ENCODE measurements at places on chromosomes 5 and 9. TPM values are rescaled to one million over a fixed set of nuclear protein-coding genes. Genes with fewer than 3 reads are reported as not detected.

The ARRDC3 gene
- total RNA-seq, result 20.1 TPM

The RNF224 gene
- total RNA-seq, result not detected

The PGM5 gene
- total RNA-seq, result 191 TPM

The LCN2 gene
- total RNA-seq, result 2.0 TPM

The BRINP1 gene
- total RNA-seq, result 1.7 TPM

The SEMA6A gene
- 4.5 TPM for total RNA-seq

The PKN3 gene
- total RNA-seq, result 6.2 TPM

The SLC6A7 gene
- not detected for total RNA-seq

The DOK3 gene
- total RNA-seq, result 4.7 TPM

The HEMGN gene
- 0.48 TPM for total RNA-seq

The MTMR12 gene
- 27.2 TPM for total RNA-seq

The CDO1 gene
- 3.6 TPM for total RNA-seq

The TMEM232 gene
- 1.7 TPM for total RNA-seq

The NDST1 gene
- 67.6 TPM for total RNA-seq

The FRMD3 gene
- 123 TPM for total RNA-seq

DNA sequence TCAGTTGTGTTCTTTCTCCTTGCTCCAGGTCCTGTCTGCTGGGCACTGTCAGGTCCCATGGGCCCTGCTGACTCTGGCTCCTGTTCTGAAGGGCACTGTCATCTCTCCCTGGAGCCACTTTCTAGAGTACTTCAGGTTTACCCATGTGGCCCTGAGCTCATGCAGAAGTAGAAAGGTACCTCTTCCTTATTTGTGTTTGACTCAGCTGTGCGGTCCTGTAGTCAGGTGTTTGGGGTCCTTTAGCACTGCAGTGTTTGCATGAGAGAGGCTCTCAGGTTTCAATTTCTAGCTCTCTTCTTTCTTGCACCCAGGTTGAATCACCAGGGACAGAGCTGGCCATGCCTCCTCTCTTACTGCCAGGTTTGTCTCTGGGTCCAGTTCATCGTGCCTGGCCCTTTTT, 71.5 kb downstream of the HSPA4 start:
- no peak for DNase-seq

- DNase-seq, result no peak
Measured at GRCh38 chr9:127634021-127634420, 21.9 kb downstream of the STXBP1 start.

GRCh38 chr9:120917929-120918762, 8.4 kb downstream of the TRAF1 start:
- no peak for DNase-seq

- no peak for DNase-seq
Measured at GRCh38 chr5:100634937-100635534, 99.9 kb downstream of the FAM174A start.

DNA sequence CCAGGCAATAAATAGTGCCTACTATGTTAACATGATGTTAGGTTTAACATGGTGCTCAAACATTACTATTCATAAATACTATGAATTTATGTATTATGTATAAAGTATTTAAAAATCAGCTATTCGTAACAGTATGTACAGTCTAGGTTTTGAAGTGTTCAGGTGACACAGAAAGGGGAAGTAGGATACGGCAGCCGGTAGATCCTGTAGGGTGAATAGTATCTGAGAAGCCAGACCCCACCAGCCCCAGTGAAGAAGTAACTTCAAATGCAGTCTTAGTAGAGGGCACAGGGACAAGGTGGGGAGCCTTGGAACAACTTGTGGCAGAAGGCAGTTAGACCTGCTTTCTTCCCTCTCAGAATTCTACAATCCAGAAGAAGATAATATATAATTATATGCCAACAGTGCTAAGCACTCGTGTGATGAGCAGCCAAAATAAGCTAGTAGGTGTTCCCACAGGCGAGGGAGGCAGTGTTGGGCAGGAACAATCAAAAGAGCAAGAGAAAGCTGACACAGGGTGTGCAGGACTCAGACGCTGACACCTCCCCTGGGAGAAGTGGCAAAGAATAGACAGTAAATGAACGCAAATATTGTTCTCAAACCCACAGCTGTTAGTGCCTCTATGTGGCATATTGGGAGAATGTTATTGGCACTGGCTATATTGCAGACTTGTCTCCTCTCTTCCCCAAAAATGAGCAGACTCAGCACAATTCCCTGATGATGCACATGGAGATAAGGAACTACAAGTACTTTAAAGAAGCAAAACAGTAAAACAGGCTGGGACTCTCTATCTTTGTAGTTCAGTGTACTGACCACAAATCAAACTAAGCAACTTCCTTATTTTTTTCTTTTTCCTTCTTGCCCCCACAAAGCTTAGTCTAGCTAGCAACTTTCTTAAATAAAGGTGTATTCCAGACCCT, 4.6 kb downstream of the ZNF367 start:
- DNase-seq, result no peak

GRCh38 chr5:86626149-86626548, 8.4 kb downstream of the COX7C start:
- no peak for DNase-seq

GRCh38 chr5:116130471-116130870, 45.6 kb downstream of the COMMD10 start:
- DNase-seq, result no peak

- DNase-seq, result no peak
Measured at GRCh38 chr5:138282920-138283742, 8.7 kb upstream of the GFRA3 start.

- no peak for DNase-seq
Measured at GRCh38 chr9:129998491-129999140, 44.4 kb downstream of the FNBP1 start.

- no peak for DNase-seq
Measured at GRCh38 chr5:42596817-42597216, 159.8 kb upstream of the CCDC152 start.

- peak; percentile 62 for DNase-seq
Measured at GRCh38 chr9:135605238-135605781, 34.0 kb downstream of the GLT6D1 start.

GRCh38 chr5:61472172-61472958, 140.3 kb downstream of the ZSWIM6 start:
- no peak for DNase-seq

GRCh38 chr9:70136632-70137031, 93.0 kb downstream of the MAMDC2 start:
- no peak for DNase-seq

- DNase-seq, result no peak
Measured at GRCh38 chr9:6198251-6198650, 17.4 kb upstream of the IL33 start.

- DNase-seq, result no peak
Measured at GRCh38 chr5:39466846-39467245, 42.1 kb upstream of the DAB2 start.

DNA sequence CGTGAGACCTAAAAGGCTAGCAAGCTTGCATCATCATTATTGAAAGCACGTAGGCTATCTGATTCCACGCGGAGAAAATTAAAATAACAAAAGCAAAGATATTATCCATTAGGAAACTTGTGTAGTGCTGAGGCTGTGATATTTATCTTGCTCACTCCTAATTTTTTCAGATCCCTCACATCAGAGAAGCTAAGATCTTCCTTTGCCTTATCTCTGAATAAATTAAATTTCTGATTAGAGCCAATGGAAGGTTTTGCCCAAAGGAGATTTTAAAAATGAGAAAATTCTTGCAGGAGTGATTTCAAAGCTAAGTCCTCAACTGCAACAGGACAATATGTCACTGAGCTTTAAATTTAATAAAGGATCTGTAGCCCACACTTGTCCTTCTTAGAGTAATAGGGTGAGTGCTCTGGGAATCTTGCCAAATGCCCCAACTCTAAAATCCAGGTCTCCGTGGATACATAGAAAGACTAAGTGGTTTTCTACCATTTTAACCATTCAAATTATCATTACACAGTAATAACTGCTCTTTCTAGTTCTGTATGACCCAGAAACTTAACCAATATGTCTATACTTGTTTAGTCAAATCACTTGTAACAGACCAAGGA, 295.0 kb downstream of the CAAP1 start:
- no peak for DNase-seq

- DNase-seq, result no peak
Measured at GRCh38 chr5:5403741-5404140, 18.7 kb upstream of the ICE1 start.

DNA sequence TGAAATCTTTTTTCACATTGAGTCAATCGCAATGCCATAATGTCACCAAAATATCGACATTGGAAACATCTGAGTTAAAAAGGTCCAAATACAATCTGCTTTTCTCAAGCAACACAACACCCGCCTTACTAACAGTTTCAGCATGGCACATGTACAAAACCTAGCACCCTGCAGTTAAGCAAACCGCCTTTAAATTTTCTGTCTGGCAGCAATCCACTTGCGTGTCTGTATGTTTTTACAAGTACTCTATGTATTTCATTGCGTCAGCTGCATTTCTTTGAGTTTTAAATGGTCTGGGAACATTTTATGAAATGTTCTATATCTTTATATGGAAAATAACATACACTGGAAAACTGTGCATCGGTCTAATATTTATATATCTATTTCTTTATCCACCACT, 134.6 kb downstream of the DENND1A start:
- no peak for DNase-seq

DNA sequence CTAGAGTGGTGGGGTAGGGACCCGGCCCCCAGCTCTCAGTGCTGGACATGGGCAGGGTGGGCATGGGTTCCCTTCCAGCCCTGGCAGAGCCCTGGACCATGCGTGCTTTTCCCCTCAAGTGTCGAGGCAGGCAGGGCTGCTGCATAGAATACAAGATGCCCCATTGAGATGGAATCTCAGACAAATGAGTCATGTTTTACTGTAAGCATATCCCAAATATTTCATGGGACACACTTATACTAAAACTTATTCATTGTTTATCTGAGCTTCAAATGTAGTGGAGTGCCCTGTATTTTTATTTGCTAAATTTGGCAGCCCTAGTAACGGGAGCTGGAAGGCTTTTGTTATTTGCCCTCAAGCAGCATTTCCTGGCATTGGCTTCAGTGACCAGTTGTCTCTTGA, 3.2 kb upstream of the RNU6ATAC start:
- no peak for DNase-seq

DNA sequence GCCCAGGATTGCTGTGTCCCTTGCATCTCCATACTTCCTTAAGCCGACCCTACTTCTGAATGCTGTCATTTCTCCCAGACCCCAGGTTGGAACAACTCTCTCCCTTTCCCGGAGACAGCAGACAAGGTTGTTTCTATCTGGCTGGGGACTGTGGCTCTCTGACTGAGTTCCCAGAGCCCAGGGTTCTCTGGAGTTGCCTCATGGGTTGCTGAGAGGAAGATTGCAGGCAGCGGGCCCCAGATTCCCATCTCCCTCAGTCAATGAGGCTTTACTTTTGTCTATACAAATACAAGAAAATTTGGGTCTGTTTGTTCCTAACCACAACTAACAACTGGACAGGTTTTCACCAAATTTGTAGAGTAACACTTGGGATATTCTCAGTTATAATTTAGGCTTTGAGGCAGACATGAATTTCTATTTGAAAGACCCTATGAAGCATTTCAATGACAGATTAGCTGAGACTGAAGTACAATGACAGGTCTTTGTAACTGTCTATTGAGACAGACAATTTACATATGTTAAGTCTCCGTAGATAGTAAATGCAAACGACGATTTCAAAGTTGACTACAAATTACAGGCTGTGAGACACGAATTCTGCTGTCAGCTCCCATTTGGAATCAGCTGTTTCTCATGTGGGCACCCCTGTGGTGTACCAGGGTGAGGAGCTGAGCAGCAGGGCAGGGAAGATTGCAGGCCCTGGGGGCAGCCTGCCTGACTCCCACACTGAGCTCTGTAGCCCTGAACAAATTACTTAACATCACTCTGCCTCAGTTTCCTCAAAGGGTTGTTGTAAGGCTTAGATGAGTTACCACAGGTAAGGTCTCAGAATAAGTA, 107.5 kb downstream of the ATP10B start:
- no peak for DNase-seq

GRCh38 chr5:173668910-173669309, 52.5 kb upstream of the BOD1 start:
- no peak for DNase-seq

DNA sequence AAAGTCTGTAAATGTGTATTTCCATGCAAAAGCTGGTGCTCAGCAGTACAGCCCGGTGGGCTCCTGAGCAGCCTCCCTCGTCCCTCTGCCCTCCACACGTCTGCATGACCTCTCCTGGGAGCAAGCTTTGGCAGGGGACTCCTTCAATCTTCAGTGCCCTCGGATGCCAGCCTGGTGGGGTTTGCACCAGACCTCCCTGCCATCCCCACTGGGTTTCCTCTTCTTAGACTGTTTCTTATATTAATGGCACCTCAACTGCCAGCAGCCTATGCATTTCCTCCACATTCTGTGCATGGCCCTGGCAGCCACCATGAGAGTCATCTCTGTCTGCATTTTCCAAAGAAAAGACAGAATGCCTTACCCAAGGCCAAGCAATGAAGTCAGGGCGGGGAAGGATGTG, 108.4 kb downstream of the ROR2 start:
- no peak for DNase-seq

- DNase-seq, result no peak
Measured at GRCh38 chr5:112977440-112977861, 853 bp downstream of the DCP2 start.

- DNase-seq, result no peak
Measured at GRCh38 chr9:115254287-115255180, 136.6 kb upstream of the TNC start.

DNA sequence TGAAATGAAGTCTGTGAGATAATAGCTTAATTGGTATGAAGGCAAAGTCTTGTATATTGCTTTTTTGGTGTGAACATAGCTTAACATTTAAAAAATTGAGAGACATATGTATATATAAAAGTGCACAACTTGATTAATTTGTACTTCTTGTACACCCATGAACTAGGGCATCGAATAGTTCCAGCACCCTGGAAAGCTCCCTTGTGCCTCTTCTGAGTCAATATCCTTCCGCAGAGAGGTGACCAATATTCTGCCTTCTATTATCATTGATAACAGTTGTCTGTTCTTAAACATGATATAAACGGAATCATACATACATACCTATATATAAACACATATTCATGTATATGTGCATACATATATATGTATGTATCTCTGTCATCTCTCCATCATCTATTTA, 185.4 kb downstream of the PHF2 start:
- DNase-seq, result no peak

DNA sequence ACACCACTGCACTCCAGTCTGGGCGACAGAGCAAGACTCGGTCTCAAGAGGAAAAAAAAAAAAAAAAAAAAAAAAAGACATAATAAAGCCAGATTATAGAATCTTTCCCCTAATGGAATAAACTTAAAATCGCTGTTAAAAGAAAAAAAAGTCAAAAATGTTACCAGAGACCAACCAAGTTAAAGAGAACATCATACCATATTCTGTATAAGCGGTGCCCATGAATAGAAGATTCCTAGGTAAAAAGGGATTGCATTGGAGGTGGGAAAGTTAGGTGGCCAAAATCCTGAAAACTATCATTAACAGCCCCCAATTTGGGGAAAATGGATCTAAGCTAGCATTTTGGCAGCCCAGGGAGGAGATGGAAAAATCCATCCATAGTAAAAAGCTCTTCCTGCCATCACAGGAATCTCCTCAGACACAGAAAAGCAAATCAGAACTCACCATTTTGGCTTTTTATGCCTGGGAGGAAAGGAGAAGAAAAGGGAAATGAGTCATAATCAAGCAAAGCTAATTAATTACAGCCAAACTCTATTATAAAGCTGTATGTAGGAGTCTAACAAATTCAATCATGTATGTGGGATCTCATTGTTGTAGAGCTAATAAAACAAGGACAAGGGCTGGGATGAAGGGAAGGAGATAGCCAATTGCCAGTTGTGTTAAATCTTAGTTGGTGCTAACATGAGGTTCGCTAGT, 363.8 kb downstream of the ARL15 start:
- DNase-seq, result no peak

GRCh38 chr9:69806627-69807026, 14.0 kb upstream of the CFAP95 start:
- DNase-seq, result no peak
